ENCODE measurements at places on chromosomes 2 and 18.

DNA sequence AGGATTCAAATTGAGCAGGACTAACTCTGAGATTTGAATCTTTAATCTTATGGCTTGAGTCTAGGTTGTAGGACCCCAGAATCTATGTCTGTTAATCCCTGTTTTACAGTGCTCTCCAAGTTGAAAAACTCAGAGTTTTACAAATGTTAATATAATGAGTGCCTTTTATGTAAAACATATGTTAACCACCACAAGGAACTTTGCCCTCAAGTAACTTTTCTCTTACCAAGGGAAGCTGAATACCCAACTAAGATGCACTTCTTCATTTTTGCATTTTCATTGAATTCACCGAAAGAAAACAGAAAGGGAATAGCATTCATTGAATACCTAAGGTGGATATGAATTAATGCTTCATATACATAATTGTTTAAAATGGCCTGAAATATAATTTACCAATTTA lies 338.1 kb downstream of the RPRM start:
- H3K27ac ChIP-seq: no peak overlapping the region
- no peaks in the 10 kb centered on the region for H3K4me1 ChIP-seq
- H3K36me3 ChIP-seq: no peaks in the 10 kb centered on the region
- no peaks in the 10 kb centered on the region for H3K27me3 ChIP-seq
- no peak for DNase-seq
- no peak overlapping the region for H3K4me3 ChIP-seq

- DNase-seq: no peak
- H3K4me3 ChIP-seq: no peak overlapping the region
- no peak overlapping the region for H3K27ac ChIP-seq
- no peaks in the 10 kb centered on the region for H3K36me3 ChIP-seq
- H3K4me1 ChIP-seq: no peaks in the 10 kb centered on the region
These were observed 555.8 kb upstream of the SALL3 start for GRCh38 chr18:78423811-78424210.

GRCh38 chr2:99680946-99681345 lies 191.1 kb upstream of the REV1 start:
- H3K4me3 ChIP-seq: no peak overlapping the region
- peaks cover 18% of the 10 kb centered on the region for H3K27me3 ChIP-seq
- no peaks in the 10 kb centered on the region for H3K36me3 ChIP-seq

- H3K27ac ChIP-seq: no peak overlapping the region
- no peaks in the 10 kb centered on the region for H3K27me3 ChIP-seq
- H3K4me3 ChIP-seq: no peak overlapping the region
- H3K36me3 ChIP-seq: no peaks in the 10 kb centered on the region
- no peak for DNase-seq
- H3K4me1 ChIP-seq: no peaks in the 10 kb centered on the region
These were observed 14.3 kb downstream of the PPP1R1C start for GRCh38 chr2:181999911-182000310.

- H3K4me1 ChIP-seq: peaks cover 9% of the 10 kb centered on the region
- H3K36me3 ChIP-seq: peaks cover 18% of the 10 kb centered on the region
- no peak for DNase-seq
- H3K4me3 ChIP-seq: no peak overlapping the region
- peak overlapping the region; percentile 37 for H3K27ac ChIP-seq
These were observed 42.6 kb downstream of the PNO1 start for GRCh38 chr2:68200157-68200787.
